ENCODE measurements at places on chromosomes 16 and 17. TPM values are rescaled to one million over a fixed set of nuclear protein-coding genes. Genes with fewer than 3 reads are reported as not detected.

The KRTAP4-1 gene
- not detected for total RNA-seq

The DGKE gene
- 2.9 TPM for total RNA-seq

The ZNF48 gene
- 5.6 TPM for total RNA-seq

The FOXL1 gene
- total RNA-seq = 0.54 TPM

The TEX2 gene
- 53.7 TPM for total RNA-seq

The KCNJ16 gene
- total RNA-seq = not detected

Data from heart right ventricle (tissue), 16 donors.